Smooth muscle cell of the pulmonary artery (primary cell): ENCODE measurements at places on chromosomes 3 and 15. TPM values are rescaled to one million over a fixed set of nuclear protein-coding genes. Genes with fewer than 3 reads are reported as not detected.

RPP25 gene
- total RNA-seq, result 2.6 and 4.6 TPM in 2 replicates

GP5 gene
- total RNA-seq, result 0.33 and 0.69 TPM in 2 replicates

POPDC2 gene
- total RNA-seq, result 0.23 and 0.33 TPM in 2 replicates

LRRIQ4 gene
- 0.07 TPM in 2 replicates for total RNA-seq

CD200R1L gene
- not detected in 2 replicates for total RNA-seq

SMCO1 gene
- total RNA-seq, result not detected in 2 replicates

ACOX2 gene
- 18.3 and 22.9 TPM in 2 replicates for total RNA-seq

BOC gene
- 7.6 and 15.6 TPM in 2 replicates for total RNA-seq
